T follicular helper cell (primary cell): ENCODE measurements at places on chromosomes 1 and 21.

DNA sequence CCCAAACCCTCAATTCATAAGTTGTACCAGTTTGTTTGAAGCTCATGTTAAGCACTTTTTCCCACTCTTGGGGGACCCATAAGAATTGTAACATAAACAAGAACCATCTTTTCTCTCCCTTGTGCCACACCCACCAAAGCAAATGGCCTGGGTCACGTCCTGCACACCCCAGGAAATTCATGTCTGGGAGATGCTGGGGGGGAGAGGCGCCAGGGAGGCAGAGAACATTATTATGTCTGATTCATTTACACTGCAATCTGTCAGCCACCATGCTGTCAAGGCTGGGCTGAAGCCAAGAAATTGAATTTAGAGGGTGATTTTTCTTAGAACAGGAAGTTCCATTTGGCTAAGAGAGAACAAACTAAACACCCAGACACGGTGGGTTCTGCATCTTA lies 37.2 kb upstream of the IPO9 start:
- no peak for DNase-seq

- no peak for DNase-seq
These were observed 134.5 kb downstream of the SMYD3 start for GRCh38 chr1:246372559-246372958.

DNA sequence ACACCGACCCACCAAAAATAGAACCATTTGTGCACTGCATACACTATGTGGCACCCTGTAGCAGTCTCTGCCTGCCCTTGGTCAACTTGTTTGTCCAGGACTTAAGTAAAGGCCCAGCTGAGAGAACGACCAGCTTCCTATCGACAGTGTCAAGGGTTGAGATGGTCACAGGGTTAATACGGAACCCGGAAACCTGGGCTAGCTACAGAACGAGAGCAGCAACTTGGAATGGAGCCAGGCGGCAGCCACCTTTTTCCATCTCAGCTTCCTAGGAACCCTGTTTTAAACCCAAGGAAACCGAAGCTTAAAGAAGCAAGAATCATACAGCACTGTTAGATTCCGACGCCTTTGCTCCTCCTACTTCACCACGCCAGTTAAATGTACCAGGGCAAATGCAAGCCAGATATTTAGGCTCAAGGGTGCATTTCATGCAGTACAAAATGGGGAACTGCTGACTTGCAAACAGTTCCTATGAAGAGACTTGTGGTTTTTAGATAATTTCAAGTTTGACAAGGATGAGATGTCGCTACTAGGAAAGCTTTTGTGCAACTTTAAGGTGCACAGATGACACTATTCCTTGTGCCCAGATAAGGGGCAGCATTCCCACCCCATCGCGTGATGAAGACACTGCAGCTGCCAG lies 35.5 kb downstream of the SLC66A1 start:
- no peak for DNase-seq

DNA sequence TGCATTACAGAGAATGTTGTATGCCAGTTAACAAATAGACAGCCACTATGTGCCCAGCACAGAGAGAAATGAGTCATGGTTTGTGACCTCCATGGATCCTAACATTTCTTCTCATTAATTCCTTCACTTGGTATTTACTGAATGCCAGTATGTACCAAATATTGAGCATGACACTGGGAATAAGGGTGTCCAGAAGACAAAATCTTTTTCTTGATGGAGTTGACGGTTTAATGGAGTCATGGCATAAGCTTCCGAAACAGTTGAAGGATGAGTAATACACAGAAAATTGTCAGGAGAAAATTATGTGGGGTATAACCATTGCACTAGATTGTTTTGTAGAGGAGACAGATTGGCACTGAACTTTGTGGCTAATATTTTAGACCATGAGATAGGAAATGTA lies 36.9 kb downstream of the PTGFR start:
- DNase-seq, result no peak

DNA sequence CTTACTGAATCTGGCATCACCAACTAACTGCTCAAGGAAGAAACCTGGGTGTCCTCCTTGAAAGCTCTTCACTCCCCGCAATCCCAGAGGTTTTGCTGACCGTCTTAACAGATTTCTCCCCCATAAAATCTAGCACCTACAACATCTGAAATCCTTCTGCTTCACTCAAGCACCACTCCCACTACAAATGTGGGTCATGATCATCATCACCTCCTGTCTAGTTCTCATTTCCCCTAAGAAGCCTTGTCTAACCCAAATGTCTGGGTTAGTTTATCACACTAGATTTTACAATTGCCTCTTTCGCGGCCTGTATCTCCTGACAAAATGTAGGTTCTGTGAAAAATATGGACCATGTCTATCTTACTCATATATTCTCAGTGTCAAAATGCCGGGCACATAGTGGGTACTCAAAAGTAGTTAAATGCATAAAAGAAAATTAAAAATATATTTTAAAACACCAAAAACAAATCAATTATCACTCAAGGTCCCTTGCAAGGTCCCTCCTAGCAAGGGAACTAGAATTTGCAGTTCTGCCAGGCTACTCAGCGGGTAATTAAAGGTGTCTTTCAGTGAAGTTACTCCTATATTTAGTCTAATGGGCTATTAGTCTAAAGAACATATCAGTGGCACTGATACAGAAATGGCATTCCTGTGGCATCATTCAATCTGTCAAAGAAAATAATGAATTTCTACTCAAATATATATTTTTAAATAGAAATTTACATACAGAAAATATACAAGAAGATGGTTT lies 19.6 kb downstream of the C21orf91 start:
- no peak for DNase-seq

DNA sequence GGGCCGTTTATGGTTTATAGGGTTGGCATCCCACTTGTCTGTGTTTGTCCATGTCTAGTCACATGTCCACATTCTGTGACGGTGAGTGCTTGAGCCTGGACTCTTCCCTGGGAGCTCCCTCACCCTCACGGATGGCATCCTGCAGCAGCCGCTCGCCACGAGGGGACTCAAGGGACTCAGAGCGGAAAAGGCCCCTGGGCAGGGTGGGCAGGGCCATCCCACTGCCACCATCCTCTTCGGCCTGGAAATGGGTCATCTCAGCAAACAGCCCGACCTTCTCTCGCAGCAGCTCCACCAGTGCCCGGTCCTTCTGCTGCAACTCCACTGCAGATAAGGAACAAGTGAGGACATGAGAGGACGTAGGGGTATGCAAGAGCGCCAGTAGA lies 11.1 kb downstream of the RXFP4 start:
- DNase-seq, result no peak

- no peak for DNase-seq
These were observed 56.3 kb upstream of the JUN start for GRCh38 chr1:58839846-58840835.

DNA sequence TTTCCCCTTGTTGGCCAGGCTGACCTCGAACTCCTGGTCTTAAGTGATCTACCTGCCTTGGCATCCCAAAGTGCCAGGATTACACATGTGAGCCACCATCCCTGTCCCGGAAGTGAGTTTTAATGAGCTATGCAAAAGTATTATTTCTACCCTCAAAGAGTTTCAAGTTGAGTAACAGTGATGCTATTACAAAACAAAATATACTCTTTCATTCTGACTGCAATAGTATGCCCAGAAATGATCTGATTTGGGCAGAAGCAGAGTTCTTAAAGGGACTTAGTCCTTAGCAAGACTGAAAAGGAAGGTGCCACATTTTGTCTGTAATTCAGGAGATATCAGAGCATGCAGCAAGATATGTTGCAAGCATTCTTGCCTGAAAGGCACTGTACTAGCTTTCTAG lies 375.4 kb downstream of the NUF2 start:
- no peak for DNase-seq

DNA sequence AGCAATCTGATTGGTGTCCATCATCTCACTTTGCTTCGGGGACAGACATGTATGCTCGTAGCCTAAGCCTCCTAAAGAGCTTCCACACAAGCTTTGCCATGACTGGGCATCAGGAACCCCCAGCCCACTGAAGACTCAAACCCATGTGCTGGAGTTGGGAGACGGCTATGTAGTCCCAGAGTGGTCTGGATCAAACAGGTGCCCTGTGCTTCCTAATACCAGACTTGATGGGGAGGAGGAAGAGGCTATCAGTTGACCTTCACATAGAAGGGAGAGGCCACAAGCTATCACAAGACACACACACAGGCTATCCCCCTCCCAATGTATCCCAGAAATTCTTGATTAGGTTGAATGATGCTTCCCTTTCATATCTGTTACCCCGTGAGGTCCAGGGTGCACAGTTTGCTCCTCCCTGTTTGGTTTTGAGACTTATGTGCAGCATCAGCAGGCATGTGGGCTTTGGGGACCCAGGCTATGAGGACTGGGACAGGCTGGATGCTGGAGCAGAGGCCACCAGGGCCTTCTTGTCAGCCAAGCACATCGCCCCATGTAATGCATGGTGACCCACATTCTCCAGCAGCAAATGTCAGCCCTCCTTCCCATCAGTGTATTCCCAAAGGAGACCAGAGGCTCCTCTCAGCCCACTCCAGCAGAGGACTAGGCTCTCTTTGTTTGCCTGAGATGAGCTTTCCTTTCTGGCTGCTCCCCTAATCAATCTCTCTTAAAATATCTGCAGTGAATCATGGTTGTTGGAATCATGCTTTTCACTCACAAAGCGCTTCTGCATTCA lies 159.8 kb downstream of the GRIK3 start:
- no peak for DNase-seq

DNA sequence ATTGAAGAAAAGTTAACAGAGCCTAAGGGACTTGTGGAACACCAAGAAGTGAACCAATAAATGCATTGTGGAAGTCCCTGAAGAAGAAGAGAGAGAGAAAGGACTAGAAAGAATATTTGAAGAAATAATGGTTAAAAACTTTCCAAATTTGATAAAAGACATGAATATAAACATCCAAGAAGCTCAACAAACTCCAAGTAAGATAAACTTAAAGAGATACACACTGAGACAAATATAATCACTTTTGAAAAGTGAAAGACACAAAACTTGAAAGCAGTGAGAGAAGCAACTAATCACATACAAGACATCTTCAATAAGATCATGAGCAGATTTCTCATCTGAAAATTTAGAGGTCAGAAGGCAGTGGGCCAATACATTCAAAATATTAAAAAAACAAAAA lies 91.2 kb downstream of the MPZL1 start:
- no peak for DNase-seq

- no peak for DNase-seq
These were observed 33.5 kb downstream of the GPA33 start for GRCh38 chr1:167056529-167057231.

- no peak for DNase-seq
These were observed 91.8 kb downstream of the ADCY10 start for GRCh38 chr1:167821969-167822685.

DNA sequence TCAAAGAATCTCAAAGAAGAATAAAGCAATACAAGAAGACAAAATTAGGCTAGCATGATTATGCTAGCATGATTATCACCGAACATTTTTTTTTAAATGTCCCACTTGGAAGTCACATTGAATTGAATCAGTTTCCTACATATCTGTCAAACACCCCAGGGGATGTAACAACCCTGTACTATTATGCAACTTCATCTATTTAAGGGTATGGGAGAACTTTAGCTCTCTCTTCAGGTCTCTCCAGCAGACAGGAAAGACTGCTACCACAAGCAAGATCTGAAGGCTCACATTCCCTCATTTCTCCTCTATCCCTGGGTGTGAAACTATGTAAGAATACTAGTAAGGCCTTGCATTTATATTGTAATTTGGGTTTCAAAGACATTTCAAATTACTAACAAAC lies 52.8 kb downstream of the EDEM3 start:
- no peak for DNase-seq

DNA sequence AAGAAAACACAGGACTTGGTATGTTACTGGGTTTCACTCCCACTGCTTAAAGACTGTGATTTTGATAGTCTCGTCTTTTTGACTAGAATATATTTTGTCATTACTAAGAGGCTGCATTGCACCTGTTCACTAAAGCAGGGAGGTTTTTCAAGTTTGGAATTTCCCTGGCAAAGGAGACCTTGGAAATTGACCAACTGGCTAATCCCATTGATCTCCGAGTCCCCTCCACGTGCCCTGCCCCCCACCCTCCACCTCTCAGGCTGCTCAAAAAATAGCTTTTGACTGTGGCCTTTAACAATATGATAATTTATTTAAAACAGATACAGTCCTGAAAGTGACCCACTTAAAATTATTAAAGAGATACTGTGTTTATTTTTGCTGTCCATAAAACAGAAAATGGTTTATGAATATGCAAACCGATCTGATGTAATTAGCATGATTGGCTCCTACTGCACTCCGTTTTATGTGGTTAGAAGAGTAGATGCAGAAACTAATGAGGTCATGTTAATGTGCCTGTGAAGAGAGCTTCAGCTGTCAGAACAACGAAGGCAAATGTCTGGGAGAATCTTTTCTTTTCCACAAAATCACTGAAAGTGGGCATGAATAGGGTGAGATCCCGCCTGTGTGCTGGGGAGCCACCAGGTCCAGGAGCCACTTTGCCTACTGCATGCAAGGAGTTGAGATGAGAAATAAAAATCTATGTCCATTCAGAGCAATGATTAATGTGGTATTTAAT lies 361.5 kb downstream of the RRAGC start:
- DNase-seq, result no peak

DNA sequence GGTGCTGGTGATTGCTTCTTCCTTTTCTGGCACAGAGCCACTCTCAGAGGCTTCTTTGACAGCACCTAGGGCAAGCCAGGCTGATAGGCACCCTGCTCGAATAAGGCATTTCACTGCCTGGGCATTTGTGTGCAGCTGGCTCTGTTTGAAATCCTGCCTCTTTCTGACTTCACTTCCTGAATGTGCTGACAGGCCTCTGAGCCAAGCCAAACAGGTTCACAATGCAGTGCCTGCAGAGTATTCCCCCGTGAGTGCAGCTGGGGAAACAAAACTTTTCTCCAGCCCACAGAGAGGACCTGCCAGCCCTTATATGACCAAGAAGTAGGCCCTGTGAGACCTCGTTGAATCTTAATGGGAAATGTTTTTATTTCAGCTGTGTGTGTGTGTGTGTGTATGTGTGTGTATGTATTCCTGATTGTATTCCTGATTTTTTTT lies 10.4 kb downstream of the JUN start:
- no peak for DNase-seq

GRCh38 chr1:184975208-184975870 lies 1.0 kb upstream of the NIBAN1 start:
- no peak for DNase-seq

GRCh38 chr1:157043685-157044084 lies 1.9 kb downstream of the ARHGEF11 start:
- DNase-seq, result no peak

DNA sequence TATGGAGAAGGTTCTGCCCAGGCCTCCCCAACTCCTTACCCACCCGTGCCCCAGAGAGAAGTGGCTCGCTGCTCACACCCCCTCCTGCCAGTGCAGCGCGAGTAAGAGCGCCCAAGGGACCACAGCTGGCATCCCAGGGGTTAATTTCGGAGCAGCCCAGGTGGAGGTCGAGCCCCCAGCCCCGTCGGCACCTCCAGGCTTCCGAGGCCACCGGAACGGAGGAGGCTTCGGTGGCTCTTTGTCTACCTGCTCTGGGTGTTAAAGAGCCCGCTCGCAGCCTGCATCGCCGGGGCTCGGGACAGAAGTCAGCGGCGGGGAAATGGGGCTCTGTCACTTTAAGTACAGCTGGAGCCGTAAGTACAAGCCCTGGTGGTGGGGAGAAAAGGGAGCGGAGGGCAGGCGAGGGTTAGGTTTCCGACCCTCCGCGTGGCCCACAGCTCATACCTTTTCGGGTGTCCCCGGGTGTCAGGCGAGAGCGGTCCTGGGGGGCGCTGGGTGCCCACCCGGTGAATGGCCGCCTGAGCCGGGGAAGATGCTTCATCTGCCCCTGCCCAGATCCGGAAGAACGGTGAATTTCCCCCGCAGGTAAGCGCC lies 89.4 kb upstream of the IPO9 start:
- DNase-seq, result peak; percentile 43
